ENCODE measurements at places on chromosomes 7 and 10. TPM values are rescaled to one million over a fixed set of nuclear protein-coding genes. Genes with fewer than 3 reads are reported as not detected.

DNA sequence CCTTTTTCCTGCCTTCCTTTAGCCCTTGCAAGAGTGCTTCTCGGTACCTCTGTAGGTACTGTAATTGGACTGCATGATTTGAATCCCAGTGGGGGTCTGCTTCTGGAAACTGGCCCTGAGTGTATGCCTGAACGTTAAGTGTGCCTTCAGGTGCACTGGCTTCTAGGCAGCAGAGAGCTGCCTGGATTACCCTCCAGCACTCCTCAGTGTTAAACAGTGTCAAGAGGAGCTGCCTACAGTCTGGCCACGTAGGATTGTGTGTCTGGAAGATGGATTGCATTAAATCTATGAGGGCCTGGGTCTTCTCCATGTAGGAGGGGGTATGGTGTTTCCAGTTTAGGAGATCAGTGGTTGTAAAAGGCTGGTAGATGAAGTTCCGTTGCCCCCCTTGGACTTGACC, 103.7 kb downstream of the TRIM24 start:
- H3K4me1 ChIP-seq: no peaks in the 10 kb centered on the region
- no peak overlapping the region for H3K27ac ChIP-seq
- peaks cover 5% of the 10 kb centered on the region for H3K36me3 ChIP-seq
- no peak overlapping the region for H3K4me3 ChIP-seq
- DNase-seq: no peak
- H3K27me3 ChIP-seq: no peaks in the 10 kb centered on the region

- DNase-seq: no peak
- H3K27me3 ChIP-seq: no peaks in the 10 kb centered on the region
- no peaks in the 10 kb centered on the region for H3K36me3 ChIP-seq
- no peaks in the 10 kb centered on the region for H3K4me1 ChIP-seq
- H3K4me3 ChIP-seq: no peak overlapping the region
- no peak overlapping the region for H3K27ac ChIP-seq
Observed at GRCh38 chr10:98363220-98363619, 51.8 kb downstream of the PYROXD2 start.

Gene SLC26A3
- not detected for total RNA-seq

DNA sequence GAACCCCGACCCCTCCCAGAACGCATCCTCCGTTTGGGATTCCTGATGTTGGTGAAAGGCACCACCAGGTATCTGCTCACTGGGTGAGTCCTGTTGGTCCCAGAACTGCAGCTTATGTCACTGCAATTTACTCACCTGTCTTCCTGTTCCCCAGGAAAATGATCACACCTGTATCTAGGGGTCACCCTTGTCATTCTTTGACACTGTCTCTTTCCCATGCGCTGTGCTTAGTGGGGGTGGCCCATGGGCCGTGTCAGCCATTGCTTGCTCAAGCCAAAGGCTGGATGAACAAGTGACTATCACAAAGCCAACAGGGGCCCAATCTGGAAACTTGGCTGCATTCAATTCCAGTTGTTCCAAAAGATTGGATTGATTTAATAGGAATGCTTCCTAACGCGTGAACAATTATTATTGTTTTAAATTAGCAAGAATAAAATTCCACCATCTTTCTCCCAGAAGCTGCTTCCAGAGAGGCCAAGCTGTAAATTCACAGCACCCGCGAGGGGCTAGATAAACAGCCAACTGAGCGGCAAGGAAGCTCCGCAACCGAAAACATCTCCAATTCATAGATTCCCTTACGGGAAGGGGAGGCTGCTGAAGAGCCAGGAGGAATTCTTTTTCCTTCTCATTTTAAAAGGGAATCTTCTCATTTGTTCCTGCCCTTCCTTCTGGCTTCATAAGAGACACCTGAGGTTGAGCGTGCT, 134.8 kb upstream of the ZMIZ1 start:
- DNase-seq: no peak
- H3K27me3 ChIP-seq: no peaks in the 10 kb centered on the region
- H3K27ac ChIP-seq: no peak overlapping the region
- H3K36me3 ChIP-seq: no peaks in the 10 kb centered on the region
- no peaks in the 10 kb centered on the region for H3K4me1 ChIP-seq
- no peak overlapping the region for H3K4me3 ChIP-seq

DNA sequence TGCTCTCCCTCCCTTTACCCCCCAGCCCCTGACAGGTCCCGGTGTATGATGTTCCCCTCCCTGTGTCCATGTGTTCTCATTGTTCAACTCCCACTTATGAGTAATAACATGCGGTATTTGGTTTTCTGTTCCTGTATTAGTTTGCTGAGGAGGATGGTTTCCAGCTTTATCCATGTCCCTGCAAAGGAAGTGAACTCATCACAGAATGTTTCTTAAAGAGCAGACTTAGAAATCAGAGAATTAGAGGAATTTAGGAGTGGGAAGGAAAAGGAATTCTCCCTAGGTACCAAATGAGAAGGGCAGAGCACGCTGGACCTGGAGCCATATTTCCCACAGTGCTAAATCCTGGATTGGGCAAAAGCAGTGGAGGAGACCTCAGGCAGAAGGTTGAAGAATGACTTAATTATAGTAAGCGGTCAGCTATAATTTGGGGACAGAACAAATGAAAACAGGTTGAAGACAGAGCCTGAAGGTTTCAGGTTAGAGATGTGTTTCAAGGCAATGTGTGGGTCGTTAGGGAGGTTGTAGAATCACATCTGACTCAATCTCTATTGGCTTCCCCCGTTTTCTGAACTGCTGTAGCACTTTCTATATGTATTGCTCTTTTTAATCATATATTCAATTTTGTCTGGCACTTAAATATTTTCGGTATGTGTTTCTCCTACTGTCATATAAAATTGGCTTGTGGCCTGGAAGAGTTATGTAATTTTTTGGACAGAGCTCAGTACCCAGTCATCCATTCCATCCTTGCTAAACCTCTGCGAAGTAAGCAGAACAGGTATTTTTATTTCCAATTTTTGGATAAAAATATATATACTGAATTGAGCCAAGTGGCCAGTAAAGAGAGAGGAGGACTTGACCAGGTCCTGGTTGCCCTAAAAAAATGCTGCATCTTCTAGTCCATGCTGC, 210.5 kb upstream of the KLF6 start:
- H3K36me3 ChIP-seq: no peaks in the 10 kb centered on the region
- no peaks in the 10 kb centered on the region for H3K4me1 ChIP-seq
- no peak for DNase-seq
- H3K27me3 ChIP-seq: no peaks in the 10 kb centered on the region

Gene C10orf95
- total RNA-seq: 0.19 TPM

DNA sequence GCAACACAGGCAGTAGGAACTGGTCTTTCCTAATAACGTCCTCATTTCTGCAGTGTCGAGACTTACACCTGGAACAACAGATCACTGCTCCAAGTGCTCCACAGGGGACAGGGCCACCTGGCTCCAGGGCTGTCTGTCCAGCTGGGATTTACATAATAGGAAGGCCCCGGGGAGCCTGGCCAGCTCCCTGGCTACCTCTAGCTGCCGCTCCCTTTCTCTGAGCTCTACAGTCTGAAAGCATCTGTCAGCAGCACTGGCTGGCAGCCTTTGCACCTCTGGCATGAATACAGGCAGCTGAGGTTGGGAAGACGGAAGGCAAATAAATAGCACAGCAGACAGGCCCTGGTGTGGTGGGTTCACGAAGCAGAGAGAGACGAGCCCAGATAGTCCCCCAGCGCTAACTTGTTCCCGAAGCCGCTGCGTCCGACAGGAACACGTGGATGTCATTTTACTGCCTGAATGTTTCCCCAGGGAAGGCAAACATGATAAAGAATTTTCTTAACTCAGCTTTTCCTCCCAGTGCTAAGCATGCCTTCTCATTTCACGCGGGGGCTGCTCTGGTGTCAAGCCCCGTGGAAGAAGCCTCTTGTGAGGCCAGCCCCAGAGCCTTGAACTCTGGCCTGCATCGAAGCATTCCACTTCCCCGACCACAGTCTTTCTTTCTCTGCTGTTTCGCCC, 105.4 kb downstream of the ITIH5 start:
- H3K36me3 ChIP-seq: no peaks in the 10 kb centered on the region
- no peak overlapping the region for H3K27ac ChIP-seq
- no peak for DNase-seq

DNA sequence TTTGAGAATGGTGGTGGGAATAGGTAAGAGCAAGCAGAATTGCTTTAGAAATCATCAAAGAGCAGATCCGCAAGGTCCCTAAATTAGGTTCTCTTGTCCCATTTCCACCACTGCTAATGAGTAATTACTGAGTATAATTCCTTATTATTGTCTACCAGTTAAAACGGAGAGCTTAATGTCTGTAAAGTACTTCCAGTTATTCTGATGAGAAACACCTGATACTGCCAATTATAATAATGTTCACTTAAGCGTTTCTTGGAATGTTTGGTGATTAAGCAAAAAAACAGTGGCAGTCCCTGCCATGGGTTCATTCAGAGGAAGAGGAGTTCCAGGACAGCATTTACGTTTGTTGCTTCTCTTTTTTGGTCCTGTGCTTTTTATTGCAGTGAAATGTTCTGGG, 358.5 kb upstream of the GALNT17 start:
- no peak for DNase-seq
- no peaks in the 10 kb centered on the region for H3K27me3 ChIP-seq
- no peaks in the 10 kb centered on the region for H3K36me3 ChIP-seq
- H3K4me3 ChIP-seq: no peak overlapping the region

Gene CFAP69
- total RNA-seq: not detected

Gene ADAP1
- total RNA-seq: 23.8 TPM

Gene CALML3
- not detected for total RNA-seq

- peaks cover 11% of the 10 kb centered on the region for H3K4me1 ChIP-seq
- no peak for DNase-seq
- H3K27ac ChIP-seq: no peak overlapping the region
- no peaks in the 10 kb centered on the region for H3K36me3 ChIP-seq
- H3K27me3 ChIP-seq: no peaks in the 10 kb centered on the region
Observed at GRCh38 chr10:8776926-8777622, 722.6 kb downstream of the GATA3 start.

- H3K27ac ChIP-seq: peak overlapping the region; percentile 80
- peaks cover 25% of the 10 kb centered on the region for H3K4me1 ChIP-seq
- no peaks in the 10 kb centered on the region for H3K27me3 ChIP-seq
- H3K36me3 ChIP-seq: no peaks in the 10 kb centered on the region
Observed at GRCh38 chr7:100865938-100866728, 1.1 kb upstream of the TRIP6 start.

DNA sequence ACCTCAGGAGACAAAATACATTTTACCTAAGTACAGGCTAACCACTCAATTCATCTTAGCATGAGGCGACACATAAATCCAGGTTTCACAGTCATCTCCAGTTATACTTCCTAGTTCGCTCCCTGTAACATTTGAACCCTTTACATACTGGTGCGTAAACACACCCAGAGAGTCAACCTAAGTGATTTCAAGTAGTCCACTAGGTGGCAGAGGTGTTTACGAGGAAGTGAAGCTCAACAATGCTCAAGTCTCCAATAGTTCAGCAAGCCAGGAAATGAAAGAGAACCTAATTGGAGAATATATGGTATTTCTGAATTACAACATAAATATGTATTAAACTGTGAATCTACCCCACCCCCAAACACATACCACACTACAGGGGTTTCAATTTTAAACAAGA, 76.3 kb upstream of the ABCB5 start:
- H3K4me3 ChIP-seq: no peak overlapping the region
- H3K27ac ChIP-seq: no peak overlapping the region
- H3K4me1 ChIP-seq: no peaks in the 10 kb centered on the region
- no peaks in the 10 kb centered on the region for H3K36me3 ChIP-seq

- peaks cover 3% of the 10 kb centered on the region for H3K27me3 ChIP-seq
- no peak for DNase-seq
- peaks cover 4% of the 10 kb centered on the region for H3K4me1 ChIP-seq
- H3K4me3 ChIP-seq: peak overlapping the region; percentile 93
- no peak overlapping the region for H3K27ac ChIP-seq
Observed at GRCh38 chr10:44865289-44865671, 45.9 kb upstream of the TMEM72 start.

DNA sequence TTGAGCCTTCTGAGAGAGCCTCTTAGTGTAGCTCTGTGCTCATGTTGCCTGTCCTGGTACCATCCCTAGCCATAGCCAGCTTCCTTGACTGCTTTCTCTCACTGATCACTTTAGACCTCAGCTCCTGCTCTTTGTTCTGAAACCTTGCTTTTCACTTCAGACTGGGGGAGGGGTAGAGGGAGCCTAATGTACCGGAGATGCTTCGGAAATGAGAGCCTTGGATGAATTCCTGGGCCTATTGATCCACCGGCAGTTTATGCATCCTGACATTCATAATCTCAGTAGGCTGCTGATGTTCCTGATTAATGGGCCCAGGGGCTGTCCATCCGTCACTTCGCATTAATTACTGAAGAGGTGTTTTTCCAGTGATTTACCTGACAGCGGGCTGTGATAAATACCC, 38.8 kb downstream of the R3HCC1L start:
- no peak overlapping the region for H3K4me3 ChIP-seq
- H3K27me3 ChIP-seq: no peaks in the 10 kb centered on the region
- DNase-seq: no peak
- peaks cover 3% of the 10 kb centered on the region for H3K4me1 ChIP-seq

Gene SLC25A40
- 34.7 TPM for total RNA-seq
